ENCODE measurements at places on chromosomes 3 and 15.

DNA sequence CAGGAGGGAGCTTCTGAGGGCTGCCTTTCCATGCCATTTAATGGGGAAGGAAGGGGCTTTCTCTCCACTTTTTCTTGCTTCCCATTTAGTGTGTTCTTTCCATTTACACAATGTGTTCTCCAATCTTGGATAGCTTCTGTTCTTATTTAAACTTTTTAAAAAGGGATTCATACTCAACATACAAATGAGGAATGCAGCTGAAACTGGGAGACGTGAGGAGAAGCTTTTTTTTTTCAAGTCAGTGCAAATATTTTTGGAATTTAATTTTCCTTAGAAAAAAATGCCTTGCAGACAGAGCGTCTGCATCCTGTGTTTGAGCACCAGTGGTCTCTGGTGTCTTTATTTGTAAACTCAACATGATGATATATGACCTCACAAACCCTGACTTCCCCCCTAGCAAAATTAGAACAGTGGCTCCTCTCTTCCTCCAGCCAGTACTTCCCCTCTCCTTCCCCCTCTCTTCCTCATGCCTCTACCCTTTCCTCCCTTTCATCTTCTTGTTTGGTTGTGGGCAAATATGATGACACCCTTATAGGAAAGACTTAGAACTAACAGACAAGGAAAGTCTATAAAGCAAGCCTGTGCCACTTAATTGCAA is 48.1 kb upstream of the PCSK6 start:
- no peak for DNase-seq

- DNase-seq = no peak
Measured at GRCh38 chr15:79051029-79051428, 39.6 kb downstream of the RASGRF1 start.

DNA sequence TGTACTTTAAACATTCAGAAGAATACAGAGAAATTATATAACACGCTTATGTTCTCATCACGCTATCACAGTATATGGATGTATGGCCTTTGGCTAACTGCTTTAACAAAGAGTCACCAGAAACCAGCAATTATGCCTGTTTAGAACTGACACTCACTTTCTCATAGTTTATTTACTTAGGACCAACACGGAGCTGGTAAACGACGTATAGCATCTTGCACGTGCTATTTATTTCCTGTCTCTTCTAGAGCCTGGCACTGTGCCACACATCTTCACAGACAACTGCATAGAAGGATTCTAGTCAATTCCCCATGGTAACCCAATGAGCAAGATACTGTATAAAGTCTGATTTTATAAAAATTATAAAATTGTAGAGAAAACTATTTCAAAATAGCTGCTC is 43.6 kb downstream of the TBC1D2B start:
- DNase-seq = no peak

- no peak for DNase-seq
Measured at GRCh38 chr15:73583544-73583943, 49.6 kb downstream of the NPTN start.

- no peak for DNase-seq
Measured at GRCh38 chr3:65893631-65894030, 145.1 kb downstream of the MAGI1 start.

- no peak for DNase-seq
Measured at GRCh38 chr3:3446251-3446650, 266.8 kb upstream of the CRBN start.

GRCh38 chr3:23567917-23568316 is 237.8 kb upstream of the UBE2E1 start:
- DNase-seq = no peak

GRCh38 chr3:14397940-14398796 is 4.2 kb upstream of the SLC6A6 start:
- no peak for DNase-seq

DNA sequence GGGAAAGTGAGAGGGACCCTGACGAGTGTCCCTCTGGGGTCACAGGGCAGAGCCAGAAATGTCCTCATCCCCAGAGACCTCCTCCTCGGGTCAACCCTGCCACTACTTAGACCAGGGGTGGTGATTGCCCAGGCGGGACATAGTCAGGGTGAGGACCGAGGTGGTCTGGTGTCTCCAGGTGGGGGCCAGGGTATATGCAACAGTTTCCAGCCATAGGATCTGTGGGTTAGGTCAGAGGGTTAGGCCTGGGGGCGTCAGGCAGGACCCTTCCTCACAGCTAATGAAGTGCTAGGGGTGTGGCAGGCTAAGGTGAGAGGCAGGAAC is 22.3 kb upstream of the FBLN2 start:
- DNase-seq = no peak

GRCh38 chr3:173659972-173660371 is 262.4 kb downstream of the NLGN1 start:
- no peak for DNase-seq

DNA sequence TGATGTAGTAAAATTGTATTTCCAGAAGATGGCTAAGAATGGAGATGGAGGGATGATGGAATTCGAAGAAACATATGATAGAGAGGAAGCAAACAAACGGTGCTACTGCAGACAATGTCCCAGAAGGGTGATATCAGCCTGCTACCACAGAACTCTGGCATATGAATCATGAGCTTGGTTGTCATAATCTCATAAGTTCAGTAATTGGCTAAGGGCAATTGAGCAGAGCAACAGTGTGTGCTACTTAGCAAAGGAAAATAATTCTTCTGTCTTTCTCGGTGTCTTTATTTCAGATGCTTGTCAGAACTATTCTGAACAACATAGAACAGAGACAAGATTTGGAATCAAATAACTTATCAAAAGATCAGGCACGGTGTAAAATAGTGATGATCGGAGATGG is 407.3 kb downstream of the GBE1 start:
- DNase-seq = no peak

DNA sequence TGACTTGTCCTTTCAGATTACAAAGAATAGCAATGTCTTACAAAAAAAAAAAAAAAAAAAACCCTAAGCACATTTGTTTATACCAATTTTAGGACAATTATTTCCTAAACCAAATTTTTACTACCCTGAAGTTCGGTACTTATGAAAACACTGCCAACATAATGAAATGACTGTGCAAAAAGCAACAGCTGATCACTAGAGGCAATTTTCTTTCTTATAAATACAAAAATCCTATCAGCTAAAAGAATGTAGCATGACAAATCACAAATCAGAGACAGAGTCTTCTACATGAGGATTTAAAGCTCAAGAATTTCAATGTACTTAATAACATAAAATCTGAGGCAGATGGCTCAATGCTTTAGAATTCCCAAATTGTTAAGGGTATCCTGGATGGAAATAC is 191.8 kb downstream of the MAGI1 start:
- DNase-seq = no peak

DNA sequence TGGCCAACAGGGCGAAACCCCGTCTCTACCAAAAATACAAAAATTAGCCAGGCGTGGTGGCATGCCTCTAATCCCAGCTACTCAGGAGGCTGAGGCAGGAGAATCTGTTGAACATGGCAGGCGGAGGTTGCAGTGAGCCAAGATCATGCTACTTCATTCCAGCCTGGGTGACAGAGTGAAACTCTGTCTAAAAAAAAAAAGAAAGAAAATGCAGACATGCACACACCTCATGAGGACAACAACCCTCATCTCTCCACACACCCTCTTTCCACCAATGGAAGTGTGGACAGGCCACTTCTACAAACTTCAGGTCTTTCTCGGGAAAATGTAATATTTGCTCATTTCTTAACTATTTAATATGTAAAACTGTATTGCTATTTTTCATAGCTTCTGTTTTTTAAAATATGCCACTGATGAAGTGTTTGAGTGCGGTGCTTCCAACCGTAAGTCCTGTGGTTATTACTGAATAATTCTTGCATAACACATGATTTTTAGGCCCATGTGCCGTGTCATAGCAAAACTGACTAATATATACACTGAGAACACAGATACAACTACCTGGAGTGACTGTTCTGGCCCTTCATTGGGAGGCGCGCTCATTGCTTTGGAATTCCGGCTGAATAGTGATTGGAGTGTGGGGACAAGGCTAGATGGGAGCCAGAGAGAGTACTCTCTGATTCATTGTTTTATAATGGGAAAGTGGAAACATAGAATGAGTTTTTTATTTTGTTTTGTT is 23.1 kb downstream of the LRRC31 start:
- DNase-seq = no peak

GRCh38 chr3:129773691-129774663 is 119.5 kb downstream of the TMCC1 start:
- DNase-seq = no peak

GRCh38 chr3:87354398-87354797 is 78.0 kb upstream of the POU1F1 start:
- DNase-seq = no peak

GRCh38 chr3:11236588-11237461 is 35.4 kb upstream of the ATG7 start:
- peak; percentile 71 for DNase-seq

DNA sequence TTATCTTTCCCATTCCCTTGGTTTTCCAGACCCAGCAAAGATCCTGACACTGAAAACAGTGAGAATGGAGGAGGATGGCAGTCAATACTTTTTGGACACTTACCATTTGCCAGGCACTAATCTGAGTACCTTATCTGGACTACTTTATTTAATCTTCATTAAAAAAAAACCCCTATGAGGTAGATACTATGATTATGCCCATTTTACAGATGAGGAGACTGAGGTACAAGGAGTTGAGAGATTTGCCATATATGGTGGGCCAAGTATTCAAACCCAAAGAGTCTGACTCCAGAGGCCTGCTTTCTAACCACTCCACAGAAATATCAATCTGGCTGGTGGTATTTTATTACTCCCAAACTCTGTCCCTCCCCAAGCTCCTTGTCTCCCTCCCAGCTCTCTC is 19.6 kb downstream of the HCN4 start:
- DNase-seq = no peak

GRCh38 chr3:124034016-124034843 is 42.3 kb upstream of the ROPN1 start:
- no peak for DNase-seq

DNA sequence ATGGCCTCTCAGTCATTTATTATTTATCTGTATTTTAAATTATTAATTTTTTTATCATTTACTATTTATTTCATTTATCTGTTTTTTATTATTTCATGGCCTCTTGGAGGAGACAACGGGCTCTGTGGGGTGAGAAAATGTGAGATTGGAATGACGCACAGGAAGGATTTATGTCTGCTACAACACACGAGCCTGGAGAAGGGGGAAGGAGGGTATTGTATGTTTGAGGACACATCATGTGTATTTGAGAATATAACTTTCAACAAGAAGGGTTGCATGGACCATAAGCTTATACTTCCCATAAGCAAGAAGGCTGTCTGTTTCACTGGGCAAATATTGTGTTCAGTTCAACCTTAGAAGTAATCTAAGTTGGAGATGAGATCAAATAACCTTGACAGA is 31.7 kb downstream of the LSM3 start:
- DNase-seq = no peak

DNA sequence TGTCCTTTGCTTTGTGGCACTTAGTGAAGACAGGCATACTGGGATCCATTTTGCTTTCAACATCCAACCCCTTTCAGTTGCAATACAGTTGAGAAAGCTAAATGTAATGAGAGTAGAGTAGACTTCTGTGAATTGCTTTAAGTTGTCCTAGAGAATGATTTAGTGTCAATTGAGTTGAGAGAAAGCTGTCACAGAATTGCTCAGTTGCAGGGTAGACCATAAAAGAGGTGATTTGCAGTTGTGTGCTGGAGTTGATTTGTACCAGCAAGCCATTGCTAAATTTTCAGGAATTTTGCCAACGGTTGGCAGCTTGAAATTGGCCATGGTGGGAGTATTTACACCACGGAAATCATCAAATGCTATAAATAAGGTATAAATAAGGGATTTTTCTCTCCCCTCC is 2.2 kb downstream of the ABHD5 start:
- DNase-seq = no peak

DNA sequence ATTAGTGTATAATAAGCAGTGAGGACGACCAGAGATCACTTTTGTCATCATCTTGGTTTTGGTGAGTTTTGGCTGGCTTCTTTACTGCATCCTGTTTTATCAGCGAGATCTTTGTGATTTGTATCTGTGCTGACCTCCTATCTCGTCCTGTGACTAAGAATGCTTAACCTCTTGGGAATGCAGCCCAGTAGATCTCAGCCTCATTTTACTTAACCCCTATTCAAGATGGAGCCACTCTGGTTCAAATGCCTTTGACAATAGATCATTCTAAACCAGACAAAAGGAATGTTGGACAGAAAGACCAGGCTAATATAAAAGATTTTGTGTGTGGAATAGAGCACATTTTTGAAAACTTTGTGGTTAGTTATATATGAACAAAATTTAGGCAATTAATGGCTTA is 618.5 kb upstream of the BCHE start:
- no peak for DNase-seq

- DNase-seq = no peak
Measured at GRCh38 chr3:138938056-138938876, 8.7 kb downstream of the FOXL2 start.

DNA sequence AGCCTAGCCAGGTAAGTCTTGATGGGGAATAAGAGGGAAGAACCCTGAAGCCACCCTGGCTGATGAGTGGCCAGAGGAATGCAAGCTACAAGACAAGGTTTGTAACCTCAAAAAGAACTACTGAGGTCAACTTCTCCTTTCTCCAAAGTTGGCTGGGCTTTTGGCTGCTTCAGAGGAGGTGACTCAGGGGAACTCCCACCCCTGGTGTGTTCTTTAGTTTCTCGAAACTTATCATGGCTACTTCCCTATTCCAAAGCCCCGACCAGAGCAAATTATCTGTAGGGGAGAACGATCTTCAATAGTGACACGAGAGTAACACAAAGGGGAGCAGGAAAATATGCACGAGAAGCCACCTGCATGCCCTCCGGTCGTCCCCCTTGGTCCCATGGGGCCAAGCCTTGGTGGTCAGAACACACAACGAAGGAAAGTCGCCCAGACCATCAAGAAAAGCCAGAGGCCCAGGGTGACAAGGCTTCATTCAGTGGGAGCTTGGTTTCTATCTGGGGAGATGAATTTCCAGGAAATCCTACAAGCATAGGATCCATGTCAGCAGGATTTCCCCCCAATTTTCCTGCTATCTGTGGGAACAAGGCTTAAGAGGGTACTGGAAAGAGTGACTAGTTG is 6.5 kb upstream of the BCL2A1 start:
- no peak for DNase-seq

- no peak for DNase-seq
Measured at GRCh38 chr15:51647128-51647562, 24.6 kb upstream of the DMXL2 start.

- no peak for DNase-seq
Measured at GRCh38 chr15:26261966-26262365, 398.8 kb upstream of the ATP10A start.

- DNase-seq = no peak
Measured at GRCh38 chr3:46029953-46030543, 2.8 kb upstream of the XCR1 start.

GRCh38 chr3:160739079-160739478 is 17.0 kb upstream of the PPM1L start:
- no peak for DNase-seq

DNA sequence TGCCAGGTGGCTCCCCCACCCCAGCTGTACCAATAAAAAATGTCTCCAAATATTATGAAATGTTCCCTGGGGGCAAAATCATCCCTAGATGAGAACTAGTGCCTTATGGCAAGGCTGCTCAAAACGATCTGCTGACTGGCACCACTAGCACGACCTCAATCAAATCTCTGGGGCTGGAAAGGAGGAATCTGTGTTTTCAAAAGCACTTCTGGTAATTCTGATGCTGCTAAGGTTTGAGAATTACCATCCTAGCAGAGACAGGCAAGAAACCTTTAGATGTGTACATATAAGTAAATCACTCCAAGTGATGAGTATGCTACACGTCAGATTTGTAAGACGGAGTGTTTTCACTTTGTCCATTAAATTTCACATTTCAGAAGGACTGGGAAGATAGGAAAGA is 360.1 kb upstream of the THRB start:
- no peak for DNase-seq

- DNase-seq = no peak
Measured at GRCh38 chr3:194937144-194937543, 251.5 kb downstream of the FAM43A start.
